ENCODE measurements at places on chromosomes 7 and 10.

GRCh38 chr7:16471933-16472332, 6.4 kb upstream of the SOSTDC1 start:
- no peak for DNase-seq

DNA sequence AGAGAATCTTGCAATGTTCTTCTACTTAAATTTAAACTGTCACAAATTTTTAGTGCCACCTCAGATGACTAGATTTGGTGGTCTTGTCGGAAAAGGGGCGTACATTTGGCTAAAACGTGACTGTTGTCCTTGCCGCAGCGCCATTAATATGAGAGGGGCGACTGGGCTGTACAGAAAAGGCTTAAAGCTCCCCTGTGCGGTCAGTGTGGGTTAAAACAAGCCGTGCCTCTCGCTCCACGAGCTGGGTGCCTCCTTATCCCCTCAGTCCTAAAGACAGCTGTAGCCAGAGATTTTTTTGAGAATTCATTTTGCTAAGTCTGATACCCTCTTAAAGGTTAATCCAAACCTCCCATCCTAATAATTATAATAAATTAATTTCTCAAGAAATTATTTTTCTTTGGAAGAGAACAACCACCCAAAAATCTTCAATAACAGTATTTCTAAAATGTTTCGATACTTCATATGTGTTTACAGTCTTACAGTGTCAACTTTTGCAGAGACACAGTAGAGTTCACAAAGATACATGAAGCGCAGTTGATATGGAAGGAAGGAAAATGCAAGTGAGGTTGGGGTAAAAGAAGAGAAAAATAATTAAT, 68.6 kb downstream of the C7orf25 start:
- DNase-seq: no peak

DNA sequence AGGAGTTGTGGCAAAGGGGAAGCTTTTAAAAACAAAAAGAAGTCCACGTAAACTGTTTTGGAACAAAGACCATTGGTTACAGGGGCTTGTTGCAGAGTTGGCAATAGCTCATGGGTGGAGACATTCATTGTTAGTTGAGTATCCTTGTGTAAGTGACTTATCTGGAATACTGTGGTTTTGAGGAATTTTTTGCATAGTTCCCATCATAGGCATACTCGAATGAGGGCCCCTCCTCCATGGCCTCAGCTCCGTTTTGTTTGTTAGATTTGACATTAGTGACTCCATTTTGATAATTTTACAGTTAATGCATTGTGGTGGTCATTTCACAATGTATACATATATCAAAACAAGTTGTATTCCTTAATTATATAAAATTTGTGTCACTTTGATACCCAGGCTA, 12.8 kb upstream of the SMKR1 start:
- no peak for DNase-seq

- no peak for DNase-seq
Measured at GRCh38 chr7:60017-60675, 132.2 kb upstream of the FAM20C start.

DNA sequence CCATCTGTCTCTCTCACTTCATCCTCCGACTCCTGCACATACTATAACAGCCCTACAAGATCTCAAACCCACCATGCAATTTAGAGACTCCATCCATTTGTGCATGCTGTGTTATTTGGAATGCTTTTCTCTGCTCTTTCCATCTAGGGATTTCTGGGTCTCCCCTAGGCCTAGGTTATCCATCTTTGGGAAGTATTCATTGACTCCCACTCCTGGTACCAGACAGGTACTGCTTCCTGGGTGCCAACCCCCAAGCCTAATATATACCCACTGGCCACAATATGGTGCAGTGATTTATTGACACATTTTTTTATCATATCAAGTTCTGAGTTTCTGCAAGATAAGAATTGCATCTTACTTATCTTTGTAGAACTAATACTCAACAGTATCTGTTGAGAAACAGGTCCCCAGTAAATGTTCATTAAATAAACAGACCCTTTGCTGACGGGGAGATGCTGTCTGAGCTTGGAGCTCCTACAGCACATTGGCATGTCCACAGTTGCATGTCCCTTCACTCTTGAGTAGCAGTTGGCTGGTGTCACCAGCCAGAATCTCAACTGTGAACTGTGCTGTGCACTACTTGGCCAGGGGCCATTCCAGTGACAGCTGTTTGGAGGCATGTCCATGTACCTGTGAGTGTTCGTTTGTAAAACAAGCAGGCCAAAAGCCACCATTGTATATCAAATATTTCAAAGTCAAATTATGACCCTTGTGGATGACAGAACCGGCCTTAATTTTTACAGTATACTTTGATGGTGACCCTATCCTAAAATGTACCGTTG, 223.3 kb upstream of the NFE2L3 start:
- DNase-seq: no peak

DNA sequence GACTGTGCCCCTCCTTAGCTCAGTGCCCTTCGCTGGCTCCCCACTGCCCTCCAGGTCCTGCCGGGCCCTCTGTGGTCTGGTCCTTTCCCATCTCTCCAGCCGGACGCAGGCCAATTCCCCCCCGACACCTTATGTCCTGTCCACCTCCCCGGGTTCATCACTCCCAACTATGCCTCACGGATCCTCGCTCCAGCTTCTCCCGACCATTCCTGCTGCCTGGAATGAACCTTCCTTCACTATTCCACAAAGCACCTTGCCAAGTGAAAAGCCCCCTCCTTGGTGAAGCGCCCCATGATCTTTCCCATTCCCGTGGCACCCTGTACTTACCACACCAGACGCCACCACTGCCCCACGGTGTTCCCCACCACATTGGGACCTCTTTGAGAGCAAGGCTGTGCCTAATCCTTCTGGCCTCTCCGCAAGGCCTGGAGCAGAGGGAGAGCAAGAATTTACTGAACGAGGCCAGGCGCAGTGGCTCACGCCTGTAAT, 47.2 kb downstream of the TMEM270 start:
- no peak for DNase-seq

DNA sequence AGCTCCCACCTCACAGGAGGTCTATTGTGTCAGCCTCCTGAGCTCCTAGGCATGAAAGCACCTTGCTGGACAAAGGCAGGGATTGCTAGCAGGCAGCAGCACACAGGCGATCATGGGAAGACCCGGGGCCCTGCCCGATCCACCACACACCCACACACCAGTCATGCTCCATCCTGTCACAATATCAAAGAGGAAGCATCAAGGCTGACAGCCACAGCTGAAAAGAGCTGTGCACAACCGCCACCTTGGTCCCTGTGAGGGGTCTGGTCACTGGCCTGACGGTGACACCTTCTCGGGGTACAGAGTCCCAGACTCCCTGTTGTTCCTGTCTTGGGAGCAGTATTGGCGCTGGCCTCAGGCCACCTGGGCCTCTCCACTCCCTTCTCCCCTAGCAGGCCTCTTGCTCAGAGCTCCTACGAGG, 89.7 kb upstream of the RET start:
- DNase-seq: no peak
